NCI-H1092 treated with DMSO at 0.1 percent for 48 hours (cell line): ENCODE measurements at places on chromosomes 2 and 18.
A peak's percentile ranks its signal among the peaks of the same experiment; 100 is the strongest.

DNA sequence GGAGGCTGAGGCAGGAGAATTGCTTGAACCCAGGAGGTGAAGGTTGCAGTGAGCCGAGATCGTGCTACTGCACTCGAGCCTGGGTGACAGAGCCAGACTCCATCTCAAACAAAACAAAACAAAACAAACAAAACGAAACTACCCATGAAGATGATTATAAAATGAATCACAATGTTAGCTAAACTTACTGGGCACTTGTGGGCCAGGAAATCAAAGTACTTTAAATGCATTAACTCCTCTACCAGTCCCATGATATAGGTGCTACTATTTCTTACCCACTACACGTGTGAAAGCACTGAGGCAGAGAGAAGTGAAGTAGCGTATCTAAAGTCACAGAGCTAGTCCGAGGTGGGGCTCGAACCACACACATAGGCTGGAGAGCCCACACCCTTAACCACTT, 53.6 kb downstream of the POLE4 start:
- no peak for DNase-seq

DNA sequence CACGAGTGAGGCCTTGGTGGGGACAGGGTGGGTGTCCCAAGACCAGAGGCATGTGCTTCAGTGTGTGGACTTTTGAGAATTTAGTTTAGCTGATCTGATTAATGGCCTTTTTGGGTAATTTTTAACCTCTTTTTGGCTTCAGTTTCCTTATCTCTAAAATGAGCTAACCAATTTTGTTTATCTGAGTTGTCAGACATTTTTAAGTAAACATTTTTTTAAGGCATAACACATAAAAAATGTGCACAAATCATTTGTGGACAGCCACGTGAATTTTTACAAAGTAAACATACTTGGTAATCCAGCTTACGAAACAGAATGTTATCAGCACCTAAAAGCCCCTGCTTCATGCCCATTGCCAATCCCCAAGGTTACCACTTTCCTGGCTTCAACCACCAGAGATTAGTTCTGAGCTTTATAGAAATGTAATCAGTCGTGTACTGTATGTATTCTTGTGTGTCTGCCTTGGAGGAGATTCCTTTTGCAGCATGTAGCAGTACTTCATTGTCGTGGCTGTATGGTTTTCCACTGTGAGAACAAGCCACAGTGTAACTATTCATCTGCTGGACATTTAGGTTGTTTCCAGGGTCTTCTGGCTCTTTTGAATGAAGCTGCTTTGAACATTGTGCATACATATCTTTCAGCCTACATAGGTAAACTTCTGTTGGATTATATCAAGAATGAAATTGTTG, 8.4 kb upstream of the INO80C start:
- DNase-seq, result no peak

DNA sequence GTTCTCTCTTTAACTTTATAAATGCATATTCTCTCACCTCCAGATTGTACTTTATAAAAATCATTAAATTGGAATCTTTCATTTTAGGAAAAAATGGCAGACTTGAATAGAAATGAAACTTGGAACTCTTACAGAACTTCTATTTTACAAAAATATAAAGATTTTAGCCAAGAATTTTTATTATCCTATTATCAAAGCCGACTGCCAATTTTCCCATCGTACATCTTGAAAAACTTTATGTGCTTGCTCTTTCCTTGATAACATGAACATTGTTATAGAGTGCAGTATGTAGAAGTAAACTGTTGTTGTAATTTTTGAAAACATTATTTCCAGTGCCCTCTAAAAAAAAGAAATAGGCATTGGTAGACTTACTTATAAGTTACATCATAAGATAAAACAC, 475.7 kb upstream of the REG3G start:
- DNase-seq, result no peak

GRCh38 chr2:74373221-74373676, 6.9 kb downstream of the DCTN1 start:
- peak; percentile 1 for DNase-seq

DNA sequence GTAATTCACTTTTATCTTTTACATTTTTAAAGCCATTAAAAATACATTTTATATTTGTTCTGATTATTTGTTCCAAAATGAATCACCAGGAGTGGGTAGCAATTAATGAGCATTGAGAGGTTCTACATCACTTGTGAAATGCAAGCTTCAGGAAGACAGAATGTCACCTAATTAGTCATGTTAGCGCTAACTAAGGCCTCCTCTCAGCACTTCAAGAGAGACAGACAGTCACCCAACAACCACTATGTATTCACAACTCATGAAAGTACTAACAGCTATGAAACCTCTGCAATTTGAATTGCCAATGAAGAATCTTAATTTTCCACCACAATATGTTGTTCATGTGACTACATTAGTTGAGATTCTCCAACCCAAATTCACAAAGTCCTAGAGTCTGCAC, 611.0 kb downstream of the KCNJ3 start:
- DNase-seq, result no peak

- DNase-seq, result no peak
Observed at GRCh38 chr2:229027353-229028105, 243.6 kb downstream of the PID1 start.

DNA sequence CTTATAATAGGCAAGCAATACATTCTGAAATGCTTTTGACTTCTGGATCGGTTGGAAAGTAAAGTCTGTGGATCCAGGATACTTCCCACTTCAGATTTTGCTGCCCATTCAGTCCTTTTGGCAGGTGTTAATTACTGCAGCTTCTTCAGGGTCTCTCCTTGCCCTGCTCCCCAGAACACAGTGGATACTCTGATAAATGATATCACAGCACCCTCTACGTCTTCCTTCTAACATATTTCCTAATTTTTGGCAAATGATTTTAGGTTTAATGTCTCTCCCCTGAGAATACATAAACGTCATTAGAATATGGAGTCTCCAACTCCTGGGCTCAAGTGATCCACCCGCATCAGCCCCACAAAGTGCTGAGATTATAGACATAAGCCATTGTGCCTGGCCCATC, 249.8 kb downstream of the NYAP2 start:
- peak; percentile 9 for DNase-seq

GRCh38 chr2:18105929-18106328, 227.5 kb downstream of the KCNS3 start:
- DNase-seq, result no peak

DNA sequence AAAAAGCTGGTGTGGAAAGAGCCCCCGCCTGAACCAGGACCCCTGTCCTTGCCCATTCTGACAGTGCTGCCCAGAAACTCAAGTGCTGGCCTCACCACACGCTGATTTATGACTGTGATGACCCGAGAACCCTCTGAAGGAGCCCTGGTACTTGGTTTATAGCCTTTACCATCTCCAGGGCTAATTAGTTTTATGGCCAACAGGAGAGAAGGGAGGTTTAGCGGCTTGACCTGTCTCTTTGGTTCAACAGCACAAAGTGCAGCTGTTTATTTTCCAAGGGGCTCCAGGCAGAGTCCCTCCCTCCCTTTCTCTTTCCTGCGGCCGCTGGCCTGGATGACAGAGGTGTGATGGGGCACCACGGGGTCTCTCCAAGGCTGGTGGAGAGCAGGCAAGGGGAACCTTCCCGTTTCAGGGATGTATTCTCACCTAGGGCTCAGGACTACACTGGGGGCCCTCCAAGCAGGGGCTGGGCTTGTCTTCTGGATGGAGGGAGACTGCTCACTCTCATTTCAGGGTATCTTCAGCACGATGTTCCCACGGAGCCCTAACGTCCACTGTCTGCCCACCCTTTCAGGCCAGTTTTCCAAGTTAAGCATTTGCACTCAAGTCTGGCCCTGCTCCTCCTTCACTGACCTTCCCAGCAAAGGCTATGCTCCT, 174.2 kb upstream of the GLI2 start:
- no peak for DNase-seq

DNA sequence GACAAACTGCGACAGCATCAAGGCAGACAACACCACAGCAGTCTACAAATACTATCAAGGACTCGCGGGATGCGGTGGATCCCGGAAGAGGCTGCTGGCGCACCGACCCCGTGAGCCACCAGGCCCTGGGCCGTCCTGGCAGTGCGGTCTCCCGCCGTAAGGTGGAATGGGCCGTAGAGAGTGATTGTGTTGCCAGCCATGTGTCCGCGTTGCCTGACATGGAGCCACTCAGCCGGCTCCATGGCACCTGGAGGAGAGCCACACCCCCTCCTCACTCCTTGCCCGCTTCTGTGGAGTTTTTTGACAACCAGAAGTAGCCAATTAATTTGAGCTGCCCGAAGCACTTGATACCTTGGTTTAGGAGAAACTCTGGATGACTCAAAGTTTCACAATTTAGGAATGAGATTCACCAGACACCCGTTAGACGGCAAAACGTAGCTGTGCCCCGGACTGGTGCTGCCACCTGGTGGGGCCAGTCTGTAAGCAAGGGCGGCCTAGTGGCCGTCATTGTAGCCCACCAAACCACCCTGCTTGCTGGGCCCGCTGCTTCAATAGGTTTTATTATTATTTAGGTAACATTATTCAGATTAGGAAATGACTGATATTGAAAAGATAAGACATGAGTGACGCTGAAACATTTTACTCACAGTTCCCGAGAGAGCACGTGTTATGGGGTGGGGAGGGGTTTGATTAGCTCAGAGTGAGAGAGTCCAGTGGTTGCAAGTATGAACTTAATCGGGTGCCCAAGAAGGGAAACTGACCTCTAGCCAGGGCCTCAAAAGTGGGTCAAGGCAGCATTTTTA, 10.2 kb upstream of the IMP4 start:
- peak; percentile 55 for DNase-seq

DNA sequence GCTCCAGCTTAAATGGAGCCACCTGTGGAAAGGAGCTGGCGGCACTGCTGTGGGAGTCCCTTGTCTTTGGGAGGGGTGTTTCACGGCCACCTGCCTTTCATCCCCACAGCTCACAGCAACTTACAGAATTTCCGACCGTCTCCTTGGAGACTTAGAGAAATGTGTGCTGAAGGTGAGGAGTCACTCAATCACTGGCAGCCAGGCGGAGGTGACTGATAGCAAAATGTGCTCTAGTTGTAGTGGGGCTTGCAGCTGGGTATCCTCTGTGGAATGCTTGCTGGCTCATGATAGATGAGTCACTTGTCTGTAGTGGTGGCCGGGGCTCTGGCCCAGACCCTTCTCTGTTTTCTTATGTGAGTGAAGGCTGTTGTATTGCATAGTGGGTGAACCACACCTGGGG, 110.7 kb downstream of the SH3RF3 start:
- DNase-seq, result no peak

DNA sequence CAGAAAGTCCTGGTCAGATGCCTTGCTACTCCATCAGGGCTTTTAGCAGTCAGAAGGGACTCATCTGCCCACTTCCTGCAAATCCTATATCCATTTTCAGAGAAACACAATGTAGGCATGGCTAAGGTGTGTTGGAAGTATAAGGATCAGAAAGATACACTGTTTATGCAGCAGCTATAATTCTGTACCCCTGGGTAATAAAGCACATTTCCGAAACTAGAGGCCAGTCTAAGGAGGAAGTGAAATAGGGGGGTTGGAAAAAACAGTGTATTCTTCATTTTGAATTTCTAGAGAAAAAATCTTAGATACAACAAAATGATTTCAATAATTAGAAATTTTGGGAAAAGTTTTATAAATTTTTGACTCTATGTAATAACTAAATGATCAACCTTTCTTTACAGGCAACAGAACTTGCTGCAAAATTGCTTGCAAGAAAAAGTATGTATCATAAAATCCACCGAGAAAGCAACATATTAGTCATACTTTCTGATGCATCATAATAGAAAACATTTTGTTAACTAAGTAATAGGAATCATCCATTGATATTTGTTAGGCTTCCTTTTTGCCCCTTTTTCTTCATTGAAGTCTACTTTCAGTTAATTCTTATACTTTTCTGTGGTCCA, 47.4 kb downstream of the FSIP2 start:
- DNase-seq, result no peak

DNA sequence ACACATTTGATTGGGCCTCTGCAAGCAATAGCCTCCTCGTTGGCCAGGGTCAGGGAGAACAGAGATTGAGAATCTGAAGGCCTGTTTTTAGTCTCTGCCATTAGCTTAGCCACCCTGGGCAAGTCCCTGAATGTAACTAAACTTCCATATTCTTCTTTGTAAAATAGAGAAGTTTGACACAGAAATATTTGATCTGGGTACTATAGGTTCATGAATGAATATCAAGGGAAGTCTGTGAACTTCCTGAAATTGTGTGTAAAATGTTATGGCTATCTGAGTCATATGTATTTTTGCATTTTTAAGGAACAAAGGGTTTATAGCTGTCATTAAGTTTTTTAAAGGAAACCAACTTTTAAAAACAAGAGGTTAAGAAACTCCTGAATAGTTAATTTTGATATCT, 23.2 kb downstream of the RND3 start:
- DNase-seq, result no peak

GRCh38 chr2:65069439-65069824, 13.2 kb downstream of the CEP68 start:
- DNase-seq, result no peak

DNA sequence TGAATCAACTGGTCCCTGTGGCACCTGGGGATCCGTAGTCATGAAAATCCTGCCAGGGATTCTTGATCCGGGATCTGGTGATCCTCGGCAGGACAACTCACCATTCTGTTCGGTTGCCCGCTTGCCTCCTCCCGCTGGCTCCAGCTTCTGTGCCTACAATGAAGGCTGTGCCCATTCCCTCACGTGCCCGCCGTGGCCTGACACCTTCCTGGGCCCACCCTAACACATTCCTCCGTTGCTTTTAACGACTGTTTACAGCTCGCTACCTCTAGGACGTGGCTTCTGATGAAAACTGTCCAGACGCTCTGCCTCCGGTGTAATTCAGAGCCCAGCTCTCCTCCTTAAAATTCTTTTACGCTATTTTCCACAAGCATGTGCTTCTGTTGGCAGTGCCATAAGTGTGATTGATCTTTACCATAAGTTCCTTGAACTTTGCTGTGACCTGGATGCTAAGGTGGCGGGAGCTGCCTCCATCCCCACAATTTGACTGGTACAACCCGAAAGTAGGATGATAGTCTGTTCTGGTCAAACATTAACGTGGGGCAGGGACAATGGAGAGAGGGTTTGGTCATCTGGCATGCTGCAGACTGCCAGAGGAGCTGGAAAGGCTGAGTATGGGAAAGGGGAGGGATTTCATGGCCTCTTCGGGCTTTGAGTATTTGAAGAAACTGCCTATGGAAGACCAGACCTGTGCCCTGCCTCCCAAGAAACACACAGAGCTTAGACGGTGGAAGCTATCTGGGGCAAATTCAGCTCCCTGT, 206.8 kb upstream of the TNP1 start:
- no peak for DNase-seq

DNA sequence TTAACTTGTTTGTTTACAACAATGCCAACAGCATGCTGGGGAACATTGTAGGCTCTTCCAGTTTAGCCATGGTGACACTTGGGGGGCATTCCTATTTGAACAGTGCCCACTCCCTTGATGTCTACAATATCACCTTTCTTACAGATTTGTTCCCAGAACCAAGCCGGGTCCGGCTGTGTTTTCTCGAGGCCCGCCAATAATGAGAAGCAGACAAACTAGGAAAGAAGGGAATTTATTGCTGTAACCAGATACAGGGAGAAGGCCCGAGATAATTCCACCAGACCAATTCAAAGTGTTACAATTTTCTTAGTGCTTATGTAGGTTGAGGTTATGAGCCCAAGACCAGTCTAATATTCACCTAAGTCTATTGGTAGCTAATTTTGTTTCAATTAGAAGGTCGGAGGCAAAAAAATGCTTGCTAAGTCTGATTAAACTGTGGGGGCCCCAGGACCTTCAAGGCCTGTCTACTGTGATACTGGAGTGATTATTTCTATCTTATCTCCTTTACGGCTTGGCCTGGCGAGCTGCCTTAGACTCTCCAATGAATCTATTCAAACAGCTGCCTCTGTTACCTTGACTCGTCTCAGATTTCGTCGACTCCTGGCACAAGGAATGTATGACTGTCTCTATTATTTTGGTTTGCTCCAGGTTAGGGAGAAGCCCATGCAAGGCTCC, 59.1 kb upstream of the PSME4 start:
- no peak for DNase-seq

GRCh38 chr2:240024766-240025165, 376 bp downstream of the NDUFA10 start:
- DNase-seq, result no peak
